SHP77 (cell line): ENCODE measurements at places on chromosomes 1 and 21.

GRCh38 chr1:198664068-198664788 lies 25.4 kb downstream of the PTPRC start:
- no peak for DNase-seq

GRCh38 chr1:229420765-229421164 lies 13.1 kb downstream of the ACTA1 start:
- peak; percentile 14 for DNase-seq

DNA sequence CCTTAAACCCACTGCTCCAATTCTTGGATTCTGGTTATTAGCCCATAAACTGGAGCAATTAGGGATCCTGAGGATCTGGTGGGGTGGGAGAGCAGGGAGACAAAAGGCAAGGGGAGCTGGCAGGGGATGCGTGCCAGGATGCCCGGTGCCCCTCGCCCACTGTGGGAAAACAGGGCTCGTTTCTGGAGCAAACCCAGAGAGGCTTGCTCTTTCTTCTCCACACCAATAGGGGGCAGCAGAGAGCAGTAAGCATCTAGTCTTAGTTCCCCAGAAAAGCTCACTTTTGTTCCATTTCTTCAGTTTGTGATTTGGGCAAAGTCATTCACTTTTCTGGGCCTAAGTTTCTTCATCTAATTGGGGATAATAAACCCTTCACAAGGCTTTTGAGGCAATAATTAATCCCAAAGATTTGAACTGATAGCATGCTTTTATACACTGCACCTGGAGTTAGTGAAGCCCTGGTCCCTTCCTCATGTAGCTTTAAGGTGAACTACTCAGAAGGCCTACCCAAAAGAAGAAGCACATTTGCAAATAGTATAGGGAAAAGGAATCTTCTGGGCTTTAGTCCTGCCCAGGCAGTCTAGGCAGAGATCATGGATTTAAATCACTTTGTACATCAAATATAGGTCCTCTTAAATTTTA lies 160.6 kb upstream of the USP24 start:
- peak; percentile 18 for DNase-seq

GRCh38 chr1:94120991-94121390 lies at the start of gene ABCA4:
Gene ABCA4 (minus strand): TSS chr1:94121148. CDS start chr1:94121045, 103 bp downstream.
- DNase-seq = no peak

DNA sequence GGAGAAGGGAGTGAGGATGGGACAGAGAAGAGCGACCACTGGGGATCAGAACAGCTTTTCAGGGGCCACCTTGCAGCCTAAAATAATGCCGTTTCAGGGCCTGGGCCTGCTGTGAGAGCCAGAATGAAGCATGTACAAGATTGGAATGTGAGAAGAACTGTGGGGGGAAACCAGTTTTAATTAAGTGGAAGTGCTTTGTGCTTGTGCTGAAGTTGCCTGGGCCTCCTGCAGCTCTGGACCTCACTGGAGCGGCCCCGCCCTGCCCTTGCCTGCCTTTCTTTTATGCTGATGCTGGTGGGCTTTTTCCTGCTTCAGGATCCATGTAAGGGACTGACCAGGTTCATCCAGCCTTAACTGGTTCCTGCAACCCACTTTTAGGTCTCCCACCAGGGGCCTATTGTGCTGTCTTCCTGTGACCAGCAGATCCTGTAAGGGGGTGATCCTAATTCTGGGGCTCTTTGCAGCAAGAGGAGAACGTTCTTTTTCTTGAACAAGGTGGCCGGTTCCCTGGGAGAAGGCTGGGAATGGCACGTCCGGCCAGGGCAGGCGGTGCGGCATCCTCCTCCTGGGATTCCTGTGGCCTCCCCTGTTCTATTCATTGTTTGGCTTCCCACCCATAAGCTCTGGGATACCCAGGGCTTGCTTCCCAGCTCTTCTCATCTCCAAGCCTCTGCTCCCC lies 3.2 kb downstream of the C1orf226 start:
- no peak for DNase-seq

GRCh38 chr1:30191154-30191702 lies 532.2 kb downstream of the MATN1 start:
- peak; percentile 63 for DNase-seq

GRCh38 chr1:50488356-50488755 lies 65.1 kb upstream of the DMRTA2 start:
- no peak for DNase-seq

DNA sequence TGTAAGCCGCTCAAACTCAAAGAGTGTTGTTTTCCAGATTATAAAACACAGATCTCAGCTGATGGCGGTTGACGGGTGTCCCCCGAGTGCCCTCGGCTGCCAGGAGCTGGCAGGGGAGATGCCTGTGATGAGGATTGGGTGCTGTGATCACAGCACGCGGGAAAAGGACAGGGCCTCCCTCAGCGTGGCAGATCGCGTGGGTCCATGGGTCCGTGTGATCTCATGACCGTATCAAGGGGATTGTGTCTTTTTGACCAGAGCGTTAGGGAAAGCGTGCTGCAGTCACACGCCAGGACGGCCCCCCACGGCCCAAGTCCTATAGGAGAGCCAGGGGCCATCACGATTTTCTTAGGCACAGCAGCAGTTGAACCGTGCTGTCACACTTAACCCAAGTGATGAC lies 51.9 kb downstream of the PDE9A start:
- DNase-seq = no peak

DNA sequence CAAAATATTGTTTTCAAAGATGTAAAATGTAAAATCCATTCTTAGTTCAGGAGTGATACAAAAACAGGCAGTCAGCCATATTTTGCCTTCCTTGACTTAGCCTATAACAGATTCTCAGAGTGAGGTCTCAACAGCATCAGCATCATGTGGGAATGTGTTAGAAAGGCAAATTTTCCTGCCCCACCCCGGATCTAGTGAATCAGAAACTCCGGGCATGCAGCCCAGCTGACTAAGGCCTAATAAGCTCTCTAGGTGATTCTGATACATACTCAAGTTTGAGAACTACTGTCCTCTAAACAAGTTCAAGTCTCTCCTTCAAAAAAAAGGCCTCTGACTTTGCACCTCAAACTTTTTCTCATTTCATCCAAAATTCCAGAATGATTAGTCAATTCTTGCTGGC lies 46.9 kb upstream of the PRRC2C start:
- no peak for DNase-seq

GRCh38 chr1:48823168-48823567 lies 46.5 kb upstream of the BEND5 start:
- DNase-seq = no peak

DNA sequence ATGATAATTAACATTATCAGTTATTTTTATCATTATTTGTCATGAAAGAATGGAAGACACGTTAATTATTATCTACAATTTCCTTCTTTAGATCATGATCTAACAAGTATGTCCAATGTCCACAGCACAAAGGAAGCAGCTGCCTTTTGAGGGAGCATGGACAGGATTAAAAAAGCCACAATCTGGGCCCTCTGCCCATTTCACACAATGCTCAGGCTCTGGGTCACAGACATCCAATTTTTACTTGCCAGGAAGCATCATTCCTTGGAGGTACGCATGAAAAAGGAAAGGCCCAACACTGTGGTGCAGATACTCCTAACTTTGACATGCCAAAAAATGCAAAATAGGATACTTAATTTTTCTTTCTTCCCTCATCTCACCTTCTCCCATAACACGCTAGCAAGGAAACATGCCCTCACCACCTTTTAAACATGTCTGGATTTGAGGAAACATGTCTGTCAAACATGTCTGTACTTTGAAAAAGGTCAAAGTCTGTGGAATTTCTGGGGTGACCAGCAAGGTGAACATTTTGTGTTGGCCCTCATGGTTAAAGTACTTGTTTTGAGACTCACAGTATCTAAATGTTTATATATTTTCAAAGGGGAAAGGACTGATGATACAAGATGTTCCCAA lies 40.0 kb downstream of the GADD45A start:
- peak; percentile 64 for DNase-seq

GRCh38 chr1:1293263-1294249 lies 13.3 kb downstream of the SCNN1D start:
- DNase-seq = no peak

GRCh38 chr1:66996018-66996682 lies 57.8 kb downstream of the SLC35D1 start:
- DNase-seq = peak; percentile 65

DNA sequence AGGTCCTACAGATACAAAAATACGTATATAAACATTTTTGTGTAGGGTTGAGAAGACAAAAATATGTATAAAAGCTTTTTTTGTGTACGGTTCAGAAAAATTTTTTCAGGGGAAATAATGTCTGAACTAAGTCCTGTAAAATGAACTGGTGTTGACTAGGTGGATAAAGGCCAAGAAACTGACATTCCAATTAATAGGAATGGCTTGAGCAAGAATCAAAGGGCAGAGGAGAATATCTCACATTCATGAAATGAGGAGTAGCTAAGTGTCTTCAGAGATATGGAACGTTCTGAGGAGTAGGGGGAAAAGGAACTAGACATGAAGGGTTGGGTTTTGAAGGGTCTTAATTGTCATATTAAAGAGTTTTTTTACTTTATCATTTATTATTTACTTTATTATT lies 231.2 kb downstream of the DENND1B start:
- DNase-seq = no peak

GRCh38 chr1:26359981-26360806 lies 6.3 kb upstream of the CRYBG2 start:
- no peak for DNase-seq

DNA sequence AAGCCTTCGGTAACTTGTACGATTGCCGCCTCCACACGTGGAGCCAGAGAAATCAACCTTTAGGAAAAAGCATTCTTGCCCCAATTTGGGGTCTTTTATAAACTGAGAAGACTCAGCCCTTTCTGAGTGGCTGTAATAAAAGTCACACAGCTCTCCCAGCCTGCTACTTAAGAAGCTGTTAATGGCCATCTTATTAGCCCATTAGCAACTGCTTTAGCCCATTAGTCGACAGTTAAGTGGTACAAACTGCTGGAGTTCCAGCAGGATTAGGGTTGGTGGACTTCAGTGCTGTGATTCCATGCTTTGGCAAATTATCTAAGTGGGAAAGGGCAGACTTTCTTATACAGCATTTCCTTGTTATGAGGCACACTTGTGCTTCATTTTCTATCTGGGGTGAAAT lies 461.3 kb downstream of the RPS6KC1 start:
- DNase-seq = no peak

- DNase-seq = no peak
Observed at GRCh38 chr1:245105815-245106410, 48.9 kb upstream of the KIF26B start.

- peak; percentile 51 for DNase-seq
Observed at GRCh38 chr1:15246960-15247614, at the start of gene FHAD1. Gene FHAD1 (plus strand): TSS chr1:15247223. CDS start chr1:15251785, 4,562 bp downstream.

DNA sequence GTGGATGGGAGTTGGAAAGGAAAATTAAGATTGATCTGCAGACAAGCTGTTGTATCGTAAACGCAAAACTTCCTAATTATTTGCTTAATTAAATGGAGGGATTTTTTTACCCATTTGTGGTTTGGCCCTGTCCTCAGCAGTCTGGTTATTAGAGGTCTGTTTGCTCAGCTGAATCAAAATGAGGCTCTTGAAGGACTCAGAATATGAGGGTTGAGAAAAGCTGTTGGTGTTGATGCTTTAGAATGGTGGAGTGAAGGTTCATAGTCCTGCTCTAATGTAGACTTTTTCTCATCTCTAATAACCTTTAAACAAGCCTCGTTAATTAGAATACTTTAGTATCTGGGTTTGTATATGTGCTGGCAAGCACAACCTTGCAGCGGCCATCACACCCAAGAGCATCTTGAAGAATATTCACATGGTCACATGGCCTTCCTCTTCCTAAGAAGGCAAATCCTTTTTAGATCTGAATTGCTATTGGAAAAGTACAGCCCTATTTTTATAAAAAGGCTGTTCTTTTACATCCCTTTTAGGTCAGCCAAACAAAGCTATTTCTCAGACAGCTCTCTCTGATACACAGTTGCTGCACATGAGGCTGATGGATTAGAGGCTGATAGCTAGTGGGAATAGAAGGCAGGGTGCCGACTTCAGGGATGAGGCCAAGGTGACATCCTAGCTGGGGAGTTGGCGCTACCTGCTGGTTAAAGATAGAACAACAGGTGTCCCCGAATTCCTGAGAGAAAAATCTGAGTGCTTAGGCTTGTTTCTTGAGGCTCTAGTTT lies 53.8 kb downstream of the MACF1 start:
- DNase-seq = peak; percentile 45
